ENCODE measurements at places on chromosomes 2 and 18.
A peak's percentile ranks its signal among the peaks of the same experiment; 100 is the strongest.

- DNase-seq, result peak; percentile 50
Observed at GRCh38 chr18:8623549-8624106, 14.4 kb downstream of the RAB12 start.

- DNase-seq, result no peak
Observed at GRCh38 chr2:11228692-11229091, 73.4 kb downstream of the SLC66A3 start.

- DNase-seq, result no peak
Observed at GRCh38 chr18:69172046-69172445, 228.6 kb upstream of the DOK6 start.

DNA sequence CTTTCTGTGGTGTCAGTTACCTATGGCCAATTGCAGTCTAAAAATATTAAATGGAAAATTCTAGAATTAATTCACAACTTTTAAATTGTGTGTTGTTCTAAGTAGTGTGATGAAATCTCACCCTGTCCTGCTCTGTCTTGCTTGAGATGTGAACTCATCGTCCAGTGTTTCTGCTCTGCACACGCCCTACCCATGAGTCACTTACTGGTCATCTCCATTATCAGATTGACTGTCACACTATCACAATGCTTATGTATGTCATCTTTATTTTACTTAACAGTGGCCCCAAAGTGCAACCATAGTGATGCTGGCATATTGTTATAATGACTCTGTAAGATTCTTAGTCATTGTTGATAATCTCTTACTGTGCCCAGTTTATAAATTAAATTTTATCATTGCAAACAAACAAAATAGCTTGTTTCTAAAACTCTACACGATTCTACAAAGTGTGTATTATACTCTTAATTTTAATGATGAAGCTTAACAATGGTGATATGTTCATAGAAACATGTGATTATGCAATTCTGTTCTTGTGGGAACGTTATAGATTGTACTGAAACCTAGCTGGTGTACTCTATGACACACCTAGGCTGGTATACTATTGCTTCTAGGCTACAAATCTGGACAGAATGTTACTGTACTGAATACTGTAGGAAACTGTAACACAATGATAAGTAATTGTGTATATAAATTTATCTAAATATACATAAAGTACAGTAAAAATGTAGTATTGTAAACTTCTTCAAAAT, 1086.8 kb upstream of the PIK3C3 start:
- DNase-seq, result no peak

DNA sequence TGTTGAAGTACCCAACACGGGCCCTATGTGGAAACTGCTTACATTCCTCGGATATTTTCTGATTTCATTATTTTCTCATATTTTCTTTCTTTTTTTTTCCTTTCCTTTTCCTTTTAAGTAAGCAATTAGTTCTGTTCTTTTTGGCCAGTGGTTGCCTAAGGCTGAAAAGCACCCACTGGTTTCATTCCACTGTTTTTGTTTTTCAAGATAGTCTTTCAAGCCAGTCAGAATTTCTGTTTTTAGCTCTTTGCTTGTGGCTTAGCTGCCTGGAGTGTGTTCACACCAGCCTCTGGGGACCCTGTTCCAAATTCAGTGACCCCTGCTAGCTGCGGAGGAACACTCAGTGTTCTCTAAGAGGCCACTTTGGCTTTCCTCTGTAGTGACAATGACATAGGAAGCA, 73.6 kb downstream of the NRP2 start:
- peak; percentile 41 for DNase-seq

GRCh38 chr2:150909090-150909489, 352.6 kb downstream of the RBM43 start:
- no peak for DNase-seq

GRCh38 chr18:23228102-23229061, 93.1 kb downstream of the CABLES1 start:
- no peak for DNase-seq

DNA sequence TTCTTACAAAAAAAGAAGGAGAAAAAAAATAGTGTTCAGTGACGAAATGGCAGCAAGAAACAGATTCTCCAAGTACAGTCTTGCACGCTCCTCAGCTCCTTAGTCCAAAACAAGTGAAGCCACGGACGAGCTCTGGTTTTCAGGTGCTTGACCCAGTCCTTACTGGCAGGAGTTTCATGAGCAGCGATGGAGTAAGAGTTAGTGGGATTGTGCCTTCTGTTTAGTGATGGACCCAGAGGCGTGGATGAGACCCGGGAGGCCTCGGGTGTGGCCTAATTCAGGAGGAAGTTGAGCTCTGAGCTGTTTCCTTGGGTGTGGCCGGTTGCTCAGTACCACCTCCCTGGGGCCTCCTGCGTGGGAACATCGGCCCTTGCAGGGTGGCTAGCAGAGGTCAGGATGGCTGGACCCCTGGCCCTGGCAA, 52.0 kb downstream of the KIF5C start:
- DNase-seq, result no peak

DNA sequence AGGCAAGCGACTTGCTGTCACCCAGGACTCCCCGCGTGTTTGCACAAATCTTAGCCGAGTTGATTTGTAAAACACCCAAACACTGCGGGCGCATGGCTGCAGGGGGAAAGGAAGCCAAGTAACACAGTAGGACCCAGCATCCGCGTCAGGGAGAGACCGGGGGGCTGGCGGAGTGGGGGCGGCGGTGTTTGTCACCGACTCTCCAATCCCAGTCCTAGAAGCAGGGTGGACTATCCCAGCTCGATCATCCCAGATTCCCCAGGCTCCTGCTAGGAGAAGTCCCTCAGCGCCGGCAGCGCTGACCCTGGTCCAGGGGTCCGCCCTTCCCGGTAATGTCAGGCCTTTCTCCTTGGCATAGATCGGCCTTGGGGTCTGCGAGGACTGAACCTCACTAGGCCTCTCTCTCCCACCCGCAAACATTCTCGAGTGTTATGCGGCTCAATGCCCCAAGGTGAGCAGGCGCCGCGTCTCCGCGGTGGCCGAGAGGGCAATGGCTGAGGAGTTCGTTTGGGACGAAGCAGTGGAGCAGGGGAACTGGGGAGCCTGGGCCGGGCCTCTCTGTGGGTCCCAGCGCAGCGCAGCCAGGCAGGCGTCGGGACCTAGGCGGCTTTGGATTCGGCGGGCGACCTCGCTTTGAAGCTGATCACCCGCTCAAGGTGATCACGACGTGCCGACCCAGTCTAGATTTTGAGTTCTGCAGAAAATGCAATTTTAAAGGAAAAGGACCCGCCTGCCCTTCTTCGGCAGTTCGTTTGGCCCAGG, 1.5 kb upstream of the GDF7 start:
- no peak for DNase-seq

GRCh38 chr2:239064253-239064652, 216.4 kb downstream of the TWIST2 start:
- DNase-seq, result no peak

- DNase-seq, result peak; percentile 65
Observed at GRCh38 chr18:43587538-43588153, 310.4 kb upstream of the SYT4 start.

DNA sequence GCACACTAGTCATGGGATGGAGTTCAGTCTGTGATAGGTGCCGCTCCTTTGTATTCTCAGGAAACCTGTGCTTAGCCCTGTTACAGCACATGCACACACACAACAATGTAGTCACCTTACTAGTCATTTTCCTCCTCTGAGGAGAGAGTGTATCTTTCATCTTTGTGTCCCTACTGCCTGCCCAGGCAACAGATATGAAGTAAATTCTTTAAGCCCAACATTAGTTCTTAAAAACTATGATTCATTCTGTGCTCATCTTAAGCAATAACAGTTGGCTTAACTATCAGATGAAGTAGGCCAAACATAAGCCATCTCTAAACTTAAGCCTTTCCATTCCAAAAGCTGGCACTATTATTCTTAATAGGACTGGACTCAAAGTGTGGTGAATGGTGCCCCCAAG, 186.5 kb downstream of the LNPK start:
- DNase-seq, result no peak

DNA sequence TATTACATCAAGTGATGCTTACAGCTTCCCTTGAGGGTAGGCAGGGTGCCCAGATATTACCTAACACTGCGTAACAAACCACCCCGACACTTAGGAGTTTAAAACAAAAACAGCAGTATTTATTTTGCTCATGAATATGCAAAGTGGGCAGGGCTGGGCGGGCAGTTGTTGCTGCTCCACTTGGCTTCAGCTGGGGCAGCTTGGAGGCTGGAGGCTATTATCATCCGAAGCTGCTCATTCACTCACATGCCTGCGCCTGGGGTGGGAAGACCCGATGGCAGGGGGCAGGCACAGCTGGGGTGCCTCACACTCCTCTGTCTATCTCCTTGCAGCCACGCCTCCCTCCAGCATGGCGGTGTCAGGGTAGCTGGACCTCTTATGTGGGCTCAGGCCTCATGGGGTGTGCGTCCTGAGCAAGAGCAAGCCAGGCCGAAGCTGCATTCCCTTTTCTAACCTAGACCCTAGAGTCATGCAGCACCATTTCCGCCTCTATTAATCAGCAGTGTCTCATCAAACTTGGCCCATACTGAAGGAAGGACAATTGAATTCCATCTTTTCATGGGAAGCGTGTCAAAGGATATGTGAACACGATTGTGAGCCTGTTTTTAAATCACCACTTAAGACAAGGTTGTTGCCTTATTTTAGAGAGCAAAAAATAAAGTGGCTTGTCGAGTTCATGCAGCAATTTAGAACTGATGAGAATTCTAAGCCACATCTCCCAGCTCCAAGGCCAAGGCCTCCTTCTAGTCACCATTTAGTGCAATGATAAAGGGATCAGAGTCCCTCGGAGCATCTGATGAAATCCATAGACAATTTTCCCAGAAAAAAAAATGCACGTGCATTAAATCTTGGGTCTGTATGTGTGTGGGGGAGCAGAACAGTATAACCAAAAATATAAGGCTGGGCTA, 54.9 kb downstream of the SDC1 start:
- no peak for DNase-seq

DNA sequence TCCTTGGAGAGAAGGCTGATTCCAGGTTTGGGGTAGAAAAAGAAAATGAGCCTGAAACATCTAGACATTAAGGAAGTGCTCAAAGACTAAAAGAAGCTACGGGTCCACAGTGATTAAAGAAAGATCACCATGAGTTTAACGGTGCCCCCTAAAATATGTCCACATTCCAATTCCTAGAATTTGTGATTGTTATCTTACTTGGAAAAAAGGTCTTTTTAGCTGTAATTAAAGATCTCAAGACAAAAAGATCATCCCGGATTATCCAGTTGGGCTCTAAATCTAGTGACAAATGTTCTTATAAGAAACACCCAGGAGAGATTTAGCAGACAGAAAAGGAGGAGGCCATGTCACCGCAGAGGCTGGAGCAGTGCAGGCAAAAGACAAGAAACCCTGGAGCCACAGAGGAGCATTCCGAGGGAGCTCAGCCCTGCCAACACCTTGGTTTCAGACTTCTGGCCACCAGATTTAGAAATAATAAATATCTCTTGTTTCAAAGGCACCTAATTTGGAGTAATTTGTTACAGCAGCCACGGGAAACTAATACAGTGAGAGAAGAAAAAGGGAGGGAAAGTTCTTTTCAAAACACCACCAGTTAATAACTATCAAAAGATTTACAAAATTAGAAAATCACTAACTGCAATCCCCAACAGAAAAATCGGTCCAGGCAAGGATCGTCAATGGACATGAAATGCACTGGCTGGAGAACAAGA, 8.5 kb downstream of the UXS1 start:
- DNase-seq, result no peak

DNA sequence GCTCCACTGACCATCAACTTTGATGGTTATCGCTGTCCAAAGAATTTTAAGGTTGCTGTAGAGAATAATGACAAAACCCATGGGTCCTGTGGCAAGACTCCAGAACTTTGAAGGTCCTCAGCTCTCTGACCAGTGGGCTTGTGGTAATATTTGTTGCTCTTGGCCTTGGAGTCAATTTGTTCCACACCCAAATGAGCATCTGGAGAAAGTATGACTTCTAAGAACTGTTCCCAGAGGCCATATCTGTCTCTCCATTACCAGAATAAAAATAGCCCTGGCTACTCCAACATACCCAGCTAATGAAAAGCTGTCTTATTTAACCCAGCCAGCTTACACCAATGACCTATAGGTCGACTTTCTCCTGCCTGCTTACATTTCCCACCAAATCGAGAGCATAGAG, 466.4 kb downstream of the MEIS1 start:
- DNase-seq, result no peak

DNA sequence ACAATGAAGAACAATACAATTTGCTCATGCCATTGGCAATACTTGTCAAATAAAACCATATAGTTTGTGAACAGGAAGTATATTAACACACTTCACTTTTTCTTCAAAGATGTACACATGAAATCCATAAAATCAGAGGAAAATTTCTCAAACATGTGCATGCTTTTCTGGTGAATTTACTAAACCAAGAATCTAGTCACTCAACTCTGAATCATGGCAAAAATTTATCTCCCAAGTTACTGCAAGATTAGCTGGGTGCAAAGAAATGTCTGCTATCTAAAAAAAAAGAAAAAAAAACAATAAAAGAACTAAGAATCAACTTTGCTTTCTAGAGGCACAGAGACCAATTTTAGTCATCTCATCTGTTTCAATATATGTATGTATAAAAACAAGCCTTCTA, 419.2 kb downstream of the NR4A2 start:
- no peak for DNase-seq

DNA sequence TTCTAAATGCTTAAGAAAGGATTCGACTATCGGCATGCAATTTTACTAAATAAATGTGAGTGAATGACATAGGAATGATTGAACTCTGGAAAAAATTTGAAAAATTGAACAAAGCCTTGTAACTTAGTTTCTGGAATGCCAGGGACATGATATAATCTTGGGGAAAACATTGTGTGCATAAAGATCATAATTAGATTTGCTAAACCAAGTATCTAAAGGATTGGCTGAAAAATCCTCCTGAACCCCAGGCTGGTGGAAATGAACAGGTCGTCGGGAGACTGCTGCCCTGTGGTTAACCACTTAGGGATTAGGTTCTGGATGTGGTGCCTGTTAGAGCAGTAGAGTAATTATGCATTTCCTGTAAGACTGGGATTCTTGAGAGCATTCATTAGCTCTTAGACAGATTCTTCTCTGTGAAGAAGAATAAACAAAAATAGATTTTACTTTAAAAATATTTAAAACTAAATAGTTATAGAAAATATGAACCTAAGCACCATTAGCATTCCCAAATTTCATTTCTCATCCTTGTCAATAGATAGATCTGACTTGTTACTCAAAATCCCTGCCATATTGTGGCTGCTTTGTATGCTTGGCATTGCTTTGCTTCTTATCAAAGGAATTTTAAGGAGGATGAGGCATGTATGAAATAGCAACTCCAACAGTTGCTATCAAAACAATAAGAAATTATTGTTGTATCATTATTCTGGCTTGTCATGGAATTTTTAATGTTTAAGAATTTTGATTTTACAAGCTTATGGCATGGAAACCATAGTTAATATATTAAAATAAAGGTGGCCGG, 55.9 kb downstream of the LYPD6B start:
- no peak for DNase-seq

- DNase-seq, result peak; percentile 62
Observed at GRCh38 chr2:172233987-172234715, 131.5 kb upstream of the DLX2 start.

GRCh38 chr2:121446647-121447241, 83.9 kb upstream of the RNU4ATAC start:
- DNase-seq, result no peak
